Skeletal muscle cell (primary cell): ENCODE measurements at places on chromosomes 13 and 19.

GRCh38 chr13:114311908-114312307 is 2.4 kb upstream of the CHAMP1 start:
- DNase-seq: peak; percentile 56

GRCh38 chr13:87497426-87497825 is 173.7 kb upstream of the SLITRK5 start:
- no peak for DNase-seq

- DNase-seq: no peak
Observed at GRCh38 chr13:44814161-44814560, 175.1 kb downstream of the NUFIP1 start.

- no peak for DNase-seq
Observed at GRCh38 chr19:2288818-2289713, 7.1 kb upstream of the PEAK3 start.

DNA sequence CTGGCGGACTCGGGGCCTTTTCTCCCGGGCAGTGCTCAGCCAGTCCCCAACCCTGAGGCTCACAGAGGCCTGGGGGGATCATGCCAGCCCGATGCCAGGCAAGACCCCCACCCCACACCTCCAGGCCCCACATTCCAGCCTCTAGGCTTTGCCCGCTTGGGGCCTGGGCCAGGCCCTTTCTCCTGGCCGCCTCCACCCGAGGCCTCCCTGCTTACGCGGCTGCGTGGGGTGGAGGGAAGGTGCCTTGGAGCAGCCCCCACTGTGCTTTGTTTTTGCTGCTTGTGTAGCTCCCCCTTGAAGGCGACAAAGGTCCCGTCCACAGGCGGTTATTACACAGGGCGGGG is 38.4 kb downstream of the SMIM24 start:
- DNase-seq: no peak

DNA sequence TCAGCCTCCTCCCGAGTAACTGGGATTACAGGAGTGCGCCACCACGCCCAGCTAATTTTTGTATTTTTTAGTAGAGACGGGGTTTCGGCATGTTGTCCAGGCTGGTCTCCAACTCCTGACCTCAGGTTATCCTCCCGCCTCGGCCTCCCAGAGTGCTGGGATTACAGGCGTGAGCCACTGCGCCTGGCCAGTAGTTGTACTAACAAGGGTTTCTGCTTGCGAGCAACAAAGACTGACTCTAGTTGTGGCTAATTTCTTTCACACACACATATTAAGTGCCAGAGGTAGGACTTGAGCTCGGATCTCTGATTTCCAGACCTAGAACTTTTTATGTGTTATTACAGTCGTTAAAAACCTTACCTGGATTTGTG is 635 bp upstream of the PCCA start:
- DNase-seq: no peak
